Kidney epithelial cell (primary cell): ENCODE measurements at places on chromosomes 1 and 21.

- DNase-seq = no peak
These were observed 9.4 kb upstream of the KIF14 start for GRCh38 chr1:200629876-200630514.

DNA sequence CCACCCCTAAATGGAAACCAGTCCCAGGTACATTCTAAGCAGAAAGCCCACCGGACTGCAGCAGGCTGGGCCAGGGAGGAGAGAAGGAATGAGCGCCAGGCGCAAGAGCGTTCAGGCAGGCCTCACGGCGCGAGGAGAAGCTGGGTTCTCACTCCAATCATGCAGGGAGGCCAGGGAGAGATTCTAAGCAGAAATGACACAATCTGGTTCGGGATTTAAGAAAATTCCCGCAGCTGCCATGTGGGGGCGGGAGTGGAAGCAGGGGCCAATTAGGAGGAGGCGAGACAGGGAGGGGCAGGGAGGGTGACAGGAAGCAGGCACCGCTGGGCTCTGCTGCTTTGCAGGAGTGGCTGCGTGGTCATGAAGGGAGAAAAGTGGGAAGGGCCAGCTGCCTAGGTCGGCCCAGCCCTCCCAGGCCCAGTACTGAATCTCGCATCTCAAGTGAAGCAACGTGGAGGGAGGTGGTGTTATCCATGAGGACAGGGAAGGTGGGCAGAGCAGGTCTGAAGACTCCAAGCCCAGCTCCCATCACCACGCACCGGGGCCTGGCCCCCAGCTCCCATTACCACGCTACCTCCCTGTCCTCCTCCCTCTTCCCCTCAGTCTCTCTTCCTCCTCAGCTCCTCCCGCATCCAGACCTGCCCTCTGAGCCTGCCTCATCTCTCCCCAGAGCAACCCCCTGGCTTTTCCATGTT, 11.8 kb downstream of the NPHP4 start:
- peak; percentile 42 for DNase-seq

DNA sequence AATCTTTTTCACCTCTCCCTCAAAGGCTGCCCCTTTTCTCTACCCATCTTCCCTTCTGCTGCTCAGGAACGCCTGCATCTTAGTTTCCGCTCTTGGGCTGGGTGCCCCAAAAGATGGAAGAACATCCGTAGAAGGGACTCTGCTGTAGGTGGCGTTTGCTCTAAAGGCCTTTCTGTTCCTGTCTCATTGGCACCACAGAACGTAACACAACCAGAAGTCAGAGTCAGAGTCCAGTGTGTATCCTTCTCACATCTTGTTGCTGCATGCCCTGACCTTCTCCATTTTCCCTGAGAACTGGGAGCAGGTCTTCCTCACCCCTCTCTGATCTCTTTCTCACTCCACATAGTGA, 103.3 kb downstream of the RNF220 start:
- DNase-seq = no peak

DNA sequence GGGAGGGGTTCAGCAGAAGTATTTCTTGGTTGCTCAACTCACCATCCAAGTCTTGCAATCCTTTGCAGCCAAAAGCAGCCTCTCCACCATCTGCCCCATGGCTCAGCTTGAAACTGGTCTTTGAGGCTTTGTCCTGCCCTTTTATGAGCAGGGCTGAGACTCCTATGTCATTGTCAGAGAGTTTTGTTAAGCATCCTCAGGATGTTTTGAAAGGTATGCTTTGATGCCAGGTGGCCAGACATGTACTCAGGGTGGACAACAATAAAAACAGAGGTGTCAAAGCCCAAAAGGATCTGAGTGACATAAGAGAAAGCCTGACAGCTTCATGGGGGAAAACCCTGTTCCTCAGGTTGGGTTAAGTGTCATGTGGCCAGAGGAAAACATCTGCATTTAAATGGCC, 310.5 kb downstream of the PRDM2 start:
- no peak for DNase-seq

- DNase-seq = no peak
These were observed 48.3 kb upstream of the CR2 start for GRCh38 chr1:207405814-207406213.

GRCh38 chr21:10425856-10426255, 95.5 kb upstream of the TPTE start:
- no peak for DNase-seq

- DNase-seq = no peak
These were observed 34.0 kb downstream of the DNAI4 start for GRCh38 chr1:66890621-66891020.

DNA sequence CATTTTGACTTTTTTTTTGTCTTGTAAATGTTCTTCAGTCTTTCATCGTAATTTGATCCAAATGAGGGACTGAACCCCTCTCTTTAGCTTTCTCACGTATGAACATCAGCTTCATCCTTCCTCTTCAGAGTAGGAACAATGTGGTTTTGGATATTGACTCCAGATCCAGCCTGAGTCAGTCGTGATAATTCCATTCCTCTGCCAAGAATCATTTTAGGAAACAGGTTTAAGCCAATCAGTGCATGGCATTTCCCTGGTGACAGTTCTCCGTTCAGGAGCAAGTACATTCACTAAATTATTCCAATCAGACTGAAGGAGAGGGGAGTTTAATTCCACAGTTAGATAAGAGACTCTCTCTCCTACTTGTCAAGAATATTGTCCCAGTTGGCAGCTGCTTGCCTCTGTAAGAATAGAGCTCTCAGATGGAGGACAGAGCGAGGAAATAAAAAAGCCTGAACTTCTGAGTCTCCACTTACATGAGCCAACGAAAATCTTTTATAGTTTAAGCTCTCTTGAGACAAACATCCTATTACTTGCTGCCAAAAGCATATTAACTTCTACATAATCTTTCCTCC, 18.6 kb downstream of the RHOU start:
- DNase-seq = no peak

- no peak for DNase-seq
These were observed 70.6 kb downstream of the SYT6 start for GRCh38 chr1:114082867-114083585.

GRCh38 chr21:41490330-41490729, 17.6 kb downstream of the TMPRSS2 start:
- no peak for DNase-seq

GRCh38 chr1:1591452-1591851, 8.5 kb downstream of the FNDC10 start:
- no peak for DNase-seq

GRCh38 chr1:247530785-247531184, 5.5 kb downstream of the OR2C3 start:
- no peak for DNase-seq

DNA sequence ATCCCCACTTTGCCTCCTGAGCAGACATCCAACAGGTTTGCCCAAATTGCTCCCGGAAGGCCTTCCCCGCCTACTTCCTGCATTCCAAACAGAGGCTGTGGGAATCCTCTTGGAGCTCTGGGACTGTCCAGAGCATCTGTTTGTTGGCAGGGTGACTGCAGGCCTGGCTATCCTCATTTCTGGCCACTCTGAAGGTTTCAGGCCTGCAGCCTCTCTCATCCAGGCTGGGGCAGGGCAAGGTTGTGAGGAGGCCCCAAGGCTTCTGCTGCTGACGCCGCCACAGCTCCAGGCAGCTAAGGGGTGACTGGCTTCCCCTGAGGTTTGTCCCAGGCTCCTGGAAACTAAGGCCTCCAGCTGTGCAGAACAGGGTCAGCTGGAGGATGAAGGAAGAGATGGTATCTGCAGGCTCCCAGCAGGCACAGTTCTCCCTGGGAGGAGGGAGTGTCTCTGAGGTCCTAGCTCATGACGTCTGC, 11.3 kb downstream of the CDK18 start:
- DNase-seq = no peak

- DNase-seq = no peak
These were observed 167.2 kb upstream of the PROX1 start for GRCh38 chr1:213820362-213821149.

DNA sequence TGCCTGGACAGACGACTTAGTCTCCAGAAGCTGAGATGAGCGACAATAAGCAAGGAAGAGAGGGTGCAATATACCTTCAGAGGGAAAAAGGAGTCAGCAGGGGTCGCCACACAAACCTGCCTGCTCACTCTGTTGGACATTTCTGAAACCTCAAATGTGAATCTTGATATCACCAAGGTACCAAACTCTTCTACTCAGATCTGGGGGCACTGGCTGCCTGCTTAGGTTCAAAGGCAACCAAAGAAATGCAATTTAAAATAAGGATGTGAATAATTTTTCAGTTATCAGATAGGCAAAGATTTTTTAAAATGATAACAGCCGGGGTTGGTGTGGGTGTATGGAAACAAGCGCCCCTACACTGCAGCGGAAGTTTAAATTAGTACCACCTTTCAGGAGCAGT, 164.2 kb downstream of the HIVEP3 start:
- DNase-seq = no peak

GRCh38 chr1:15168479-15168878, 14.9 kb downstream of the TMEM51 start:
- peak; percentile 98 for DNase-seq

- DNase-seq = no peak
These were observed 19.4 kb upstream of the COL18A1 start for GRCh38 chr21:45385549-45386050.

DNA sequence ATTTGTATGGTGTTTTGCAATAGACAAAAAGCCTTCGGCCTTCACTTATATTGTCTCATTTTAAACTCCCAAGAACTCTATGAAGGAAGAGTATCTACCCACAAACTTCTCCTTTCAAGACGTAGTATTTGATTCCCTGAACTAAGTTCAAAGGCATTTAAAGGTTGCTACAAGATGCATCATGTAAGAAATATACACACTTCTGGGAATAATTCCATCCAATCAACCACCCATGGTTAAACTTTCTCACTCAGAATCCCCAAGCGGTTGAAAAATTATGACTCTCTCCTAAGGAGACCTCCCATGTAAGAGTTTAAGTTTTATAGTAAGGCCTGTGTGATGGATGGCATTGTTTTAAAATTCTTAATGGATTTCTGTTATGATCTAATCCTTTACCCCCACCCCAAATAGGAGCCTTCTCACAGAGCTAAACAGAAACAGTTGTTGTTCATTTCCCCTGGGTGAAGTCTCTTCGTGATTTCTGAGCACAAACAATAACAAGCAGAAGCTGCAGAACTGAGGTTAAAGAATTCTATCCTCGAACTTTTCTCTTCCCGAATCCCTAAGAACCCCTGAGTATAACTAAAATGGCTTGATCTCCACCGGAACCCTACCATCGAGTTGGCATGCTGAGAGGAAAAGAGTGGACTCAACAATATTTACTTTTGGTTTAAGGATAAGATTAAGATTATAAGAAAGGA, 185.0 kb downstream of the TGFBR3 start:
- no peak for DNase-seq

DNA sequence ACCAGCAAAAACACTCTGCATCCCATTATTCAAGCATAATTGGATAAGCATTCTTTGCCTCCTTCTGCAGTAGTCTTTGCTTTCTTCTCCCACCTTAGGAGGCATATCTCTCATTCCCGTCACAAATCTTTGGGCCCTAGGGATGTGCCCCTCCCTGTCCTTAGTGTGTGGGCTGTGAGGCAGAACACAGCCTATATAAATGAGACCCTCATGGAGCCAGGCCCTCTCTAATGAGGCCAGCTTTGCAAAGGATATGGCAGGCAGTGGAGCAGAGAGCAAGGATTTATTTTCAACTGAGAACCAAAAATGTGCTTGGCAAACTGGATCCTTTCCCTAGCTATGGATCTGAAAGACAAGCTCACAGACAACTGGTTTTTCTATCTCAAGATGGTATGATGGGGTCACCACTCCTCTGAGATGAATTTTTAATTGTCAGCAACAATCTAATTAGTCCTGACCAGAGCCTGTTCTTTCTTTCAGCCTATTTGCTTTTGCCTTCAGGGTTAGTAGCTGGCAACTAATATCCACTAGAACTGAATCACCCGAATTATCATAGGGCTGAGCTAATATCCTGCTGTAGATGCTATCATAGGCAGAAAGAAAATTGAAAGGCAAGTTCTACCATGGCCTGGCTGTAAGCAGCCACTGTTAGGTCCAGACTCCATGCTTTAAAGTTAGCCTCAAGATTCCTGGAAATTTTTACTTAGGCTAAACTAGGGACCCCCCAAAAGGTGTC, 134.2 kb downstream of the SYT2 start:
- DNase-seq = no peak

- DNase-seq = no peak
These were observed 996 bp downstream of the CNIH4 start for GRCh38 chr1:224357626-224358124.

- no peak for DNase-seq
These were observed 8.6 kb downstream of the RO60 start for GRCh38 chr1:193068013-193068412.

DNA sequence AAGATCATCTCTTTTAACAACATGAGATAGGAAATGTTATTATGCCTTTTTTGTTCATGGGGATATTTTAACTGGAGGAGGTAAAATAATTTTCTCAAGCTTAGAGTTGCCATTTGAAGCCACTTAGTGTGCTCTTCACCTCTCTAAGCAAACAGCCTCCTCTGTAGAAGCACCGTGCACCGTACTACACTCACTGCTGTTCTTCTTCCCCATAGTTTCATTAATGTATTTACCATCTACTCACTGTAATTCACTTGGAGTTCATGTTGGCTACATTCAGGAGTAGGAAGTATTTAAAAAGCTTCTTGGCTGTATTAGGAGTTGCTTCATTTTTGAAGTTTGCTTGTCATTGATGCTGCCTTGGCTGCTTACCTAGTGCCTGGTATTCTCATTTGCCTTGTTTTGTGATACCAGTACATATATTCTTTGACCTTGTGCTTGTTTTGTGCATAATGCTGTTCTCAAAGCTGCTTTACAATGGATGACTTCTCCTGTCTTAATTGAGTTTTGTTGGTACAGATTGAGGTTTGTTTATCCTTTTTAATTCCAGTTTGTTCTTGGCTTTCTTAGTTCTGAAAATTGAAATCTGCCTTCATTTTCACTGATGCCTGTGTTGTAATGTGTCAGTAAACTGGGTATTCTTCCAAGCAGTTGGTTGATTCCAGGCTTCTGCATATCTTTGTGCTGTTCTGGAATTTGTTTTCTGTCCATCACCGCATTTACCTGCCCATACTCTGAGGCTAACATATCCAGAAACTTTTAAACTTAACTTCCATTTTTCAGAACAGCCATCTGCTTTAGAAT, 240.4 kb downstream of the HMCN1 start:
- no peak for DNase-seq

DNA sequence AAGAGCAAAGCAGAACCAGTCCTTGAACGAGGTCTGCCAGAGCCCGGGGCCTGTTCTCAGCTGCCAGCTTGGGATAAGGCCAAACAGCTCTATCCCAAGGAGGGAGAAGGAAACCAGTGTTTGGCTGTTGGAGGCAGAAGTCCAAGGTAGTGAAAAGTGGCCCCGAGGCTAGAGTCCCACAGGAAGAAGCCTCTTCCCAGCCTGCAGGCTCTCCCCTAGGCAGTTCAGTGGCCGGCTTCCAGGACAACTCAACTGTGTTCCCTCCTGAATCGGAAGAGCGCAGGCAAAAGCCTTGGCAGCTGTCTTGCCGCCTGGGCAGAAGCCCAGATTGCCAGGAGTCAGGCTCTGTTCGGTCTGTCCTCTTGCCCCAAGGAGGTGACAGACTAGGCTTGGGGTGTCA, 19.3 kb downstream of the QSOX1 start:
- no peak for DNase-seq

- no peak for DNase-seq
These were observed 25.9 kb downstream of the ITSN1 start for GRCh38 chr21:33668180-33668579.
